M059J (cell line): ENCODE measurements at places on chromosomes 2 and 18.
A peak's percentile ranks its signal among the peaks of the same experiment; 100 is the strongest.

DNA sequence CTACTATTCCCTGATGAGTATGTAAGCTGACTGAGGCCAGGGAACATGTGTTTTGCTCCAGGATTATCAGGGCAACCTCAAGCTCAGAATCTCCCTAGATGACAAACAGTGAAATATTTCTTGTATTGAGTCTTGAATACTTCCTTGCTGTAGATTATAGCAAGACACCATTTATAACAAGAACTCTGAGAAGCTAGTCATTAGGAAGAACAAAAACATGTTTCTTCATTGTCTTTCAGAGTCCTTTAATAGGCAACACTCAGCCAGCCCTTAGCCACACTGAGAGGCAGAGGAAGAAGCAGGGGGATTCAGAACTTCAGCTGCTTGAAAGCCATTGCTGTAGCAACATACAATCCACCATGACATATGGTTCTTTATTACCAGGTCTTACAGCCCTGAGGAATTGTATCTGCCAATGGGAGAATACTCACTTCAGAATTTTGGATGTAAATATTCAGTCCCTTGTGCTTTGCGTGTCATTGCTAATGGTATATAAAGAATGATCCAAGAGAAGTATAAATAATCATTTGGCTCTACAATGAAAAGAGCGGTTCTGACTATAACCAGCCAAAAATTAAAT lies 117.5 kb upstream of the NCKAP5 start:
- DNase-seq, result no peak

- no peak for DNase-seq
These were observed at the start of gene NETO1 for GRCh38 chr18:72867746-72868584. NETO1 (minus strand) TSS chr18:72867987; CDS start chr18:72867291, 696 bp downstream.

GRCh38 chr2:224405841-224406370 lies 4.0 kb upstream of the FAM124B start:
- peak; percentile 12 for DNase-seq

DNA sequence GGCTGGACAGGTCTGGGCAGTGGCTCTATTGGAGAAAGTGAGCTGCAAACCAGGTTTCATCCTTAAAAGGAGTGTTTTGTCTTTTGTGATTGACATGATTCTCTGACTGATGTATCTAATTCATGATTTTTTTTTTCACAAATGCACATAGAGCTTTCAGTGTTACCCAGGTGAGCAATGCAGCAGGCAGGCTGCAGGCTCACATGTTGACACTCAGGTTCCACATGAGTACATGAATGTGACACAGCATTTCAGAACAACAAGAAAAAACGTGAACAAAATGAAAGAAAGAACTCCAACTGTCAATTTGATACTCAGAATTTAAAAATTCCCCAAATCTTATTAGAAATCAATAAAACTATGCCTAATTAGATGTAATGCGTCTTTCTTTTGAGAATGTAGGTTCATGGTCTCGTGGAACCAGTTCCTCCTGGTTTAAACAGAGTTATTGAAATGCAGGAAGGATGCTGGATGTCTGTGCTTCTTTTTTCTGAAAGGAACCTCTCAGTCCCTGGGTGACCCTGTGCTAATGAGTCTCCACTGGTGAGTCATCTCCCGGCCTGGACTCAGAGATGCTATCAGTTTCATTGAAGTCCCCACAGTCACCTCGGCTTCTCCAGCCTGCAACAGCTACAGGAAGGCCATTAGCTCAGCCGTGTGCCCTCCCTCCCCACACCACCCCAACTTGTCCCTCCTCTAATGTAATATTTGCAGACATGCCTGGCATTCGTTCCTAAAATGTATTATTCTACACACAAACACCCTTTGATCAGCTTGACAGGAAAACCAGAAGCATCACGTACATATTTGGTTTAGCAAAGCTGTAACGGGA lies 430.4 kb downstream of the LPIN1 start:
- peak; percentile 96 for DNase-seq

DNA sequence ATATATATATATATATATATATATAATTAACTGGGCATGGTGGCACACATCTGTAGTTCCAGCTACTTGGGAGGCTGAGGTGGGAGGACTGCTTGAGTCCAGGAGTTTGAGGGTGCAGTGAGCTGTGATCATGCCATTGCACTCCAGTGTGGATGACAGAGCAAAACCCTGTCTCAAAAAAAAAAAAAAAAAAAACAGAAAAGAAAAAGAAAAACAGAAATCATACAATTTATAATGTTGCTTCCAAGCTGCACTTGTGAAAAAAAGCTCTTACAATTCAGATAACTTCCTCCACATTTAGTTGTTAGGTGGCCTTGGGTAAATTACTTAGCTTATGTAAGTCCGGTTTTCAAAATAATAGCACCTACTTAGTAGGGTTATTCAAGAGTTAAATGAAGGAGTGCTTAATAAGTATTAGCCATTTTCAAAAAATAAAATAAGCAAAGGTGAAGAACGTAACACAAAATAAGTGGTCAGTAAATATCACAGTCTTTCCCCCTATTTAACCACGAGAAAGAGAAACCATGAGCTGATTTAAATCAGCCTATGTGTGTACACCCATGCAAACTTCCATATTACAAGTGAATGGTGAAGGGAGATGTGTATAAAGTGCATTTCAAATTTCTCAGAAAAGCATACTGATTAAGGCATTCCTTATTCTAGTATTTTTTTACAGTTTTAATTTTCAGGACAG lies 2.3 kb downstream of the WIPF1 start:
- no peak for DNase-seq

DNA sequence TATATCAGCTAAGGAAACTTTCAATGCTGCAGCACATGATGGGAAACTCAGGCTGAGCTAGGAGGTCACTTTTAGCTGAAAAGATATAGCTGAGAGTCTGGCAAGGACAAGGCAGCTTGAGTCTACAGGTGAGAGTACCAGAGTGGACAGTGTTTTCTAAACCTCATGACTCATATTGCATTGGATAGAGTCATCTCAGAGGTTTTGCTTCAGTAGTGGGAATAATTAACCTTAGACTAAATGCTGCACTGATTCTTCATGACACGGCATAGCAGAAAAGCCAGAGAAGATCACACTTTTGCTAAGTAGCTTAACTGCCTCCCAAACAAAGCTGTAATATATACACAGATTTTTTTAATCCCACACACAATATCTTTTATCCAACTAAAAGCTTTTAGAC lies 865.0 kb upstream of the CDH2 start:
- DNase-seq, result no peak

- peak; percentile 9 for DNase-seq
These were observed 89.6 kb upstream of the MAP3K20 start for GRCh38 chr2:172986040-172986439.
